ENCODE measurements at places on chromosomes 1 and 21. TPM values are rescaled to one million over a fixed set of nuclear protein-coding genes. Genes with fewer than 3 reads are reported as not detected.

Gene TPTE
- not detected for total RNA-seq

Gene NEGR1
- total RNA-seq: 0.24 TPM

Gene SPRR5
- total RNA-seq: not detected

Gene FCAMR
- total RNA-seq: not detected

Gene OR2T11
- total RNA-seq: not detected

Gene MUTYH
- total RNA-seq: 51.9 TPM

Gene ATF3
- 107 TPM for total RNA-seq

Gene KPRP
- total RNA-seq: not detected

Gene EVA1C
- total RNA-seq: 8.5 TPM

Gene SLC25A44
- 52.3 TPM for total RNA-seq

Gene KCNAB2
- total RNA-seq: 232 TPM

DNA sequence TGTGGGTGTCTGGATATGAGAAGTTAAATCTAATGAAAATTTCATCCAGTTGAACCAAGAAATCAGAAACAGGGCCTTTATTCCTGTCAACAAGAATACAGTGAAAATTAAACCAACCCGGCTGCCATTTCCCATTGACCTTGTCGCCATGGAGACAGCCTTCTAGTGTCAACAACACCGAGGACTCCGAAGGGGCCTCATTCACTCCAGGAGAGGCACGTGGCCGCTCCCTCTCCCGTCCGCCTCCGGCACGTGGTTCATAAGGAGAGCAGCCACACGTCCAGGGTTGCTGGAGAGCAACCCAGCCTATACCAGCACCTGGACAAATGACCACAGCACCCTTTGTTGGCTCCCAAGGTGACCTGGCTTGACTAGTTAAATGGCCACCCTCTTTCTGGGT is 120.3 kb upstream of the VAMP3 start:
- DNase-seq: no peak
- H3K27me3 ChIP-seq: no peaks in the 10 kb centered on the region
- no peaks in the 10 kb centered on the region for H3K4me1 ChIP-seq
- no peak overlapping the region for H3K4me3 ChIP-seq
- no peak overlapping the region for H3K27ac ChIP-seq
- H3K36me3 ChIP-seq: no peaks in the 10 kb centered on the region

DNA sequence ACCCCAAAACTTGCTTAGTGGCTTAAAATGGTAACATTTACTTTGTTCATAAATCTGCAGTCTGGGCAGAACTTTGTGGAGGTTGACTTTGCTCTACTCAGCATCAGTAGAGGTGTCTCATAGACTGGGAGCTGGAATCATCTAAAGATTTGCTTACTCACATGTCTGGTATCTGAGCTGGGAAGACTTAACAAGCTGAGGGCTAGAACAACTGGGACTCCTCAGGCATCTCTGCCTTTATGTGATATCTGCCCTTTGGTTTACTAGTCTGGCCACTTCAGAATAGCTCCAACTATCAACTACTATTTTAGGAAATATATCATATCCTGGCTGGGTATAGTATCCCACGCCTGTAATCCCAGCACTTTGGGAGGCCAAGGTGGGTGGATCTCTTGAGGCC is 82.5 kb downstream of the C4BPA start:
- H3K36me3 ChIP-seq: no peaks in the 10 kb centered on the region
- no peaks in the 10 kb centered on the region for H3K27me3 ChIP-seq
- H3K4me3 ChIP-seq: no peak overlapping the region
- no peaks in the 10 kb centered on the region for H3K4me1 ChIP-seq
- no peak overlapping the region for H3K27ac ChIP-seq
- DNase-seq: no peak

GRCh38 chr1:69109277-69109676 is 458.4 kb upstream of the LRRC7 start:
- H3K4me3 ChIP-seq: no peak overlapping the region
- no peaks in the 10 kb centered on the region for H3K4me1 ChIP-seq
- H3K36me3 ChIP-seq: no peaks in the 10 kb centered on the region

GRCh38 chr1:211695135-211695816 is 19.9 kb upstream of the NEK2 start:
- no peaks in the 10 kb centered on the region for H3K36me3 ChIP-seq
- no peak overlapping the region for H3K27ac ChIP-seq
- H3K4me1 ChIP-seq: peaks cover 22% of the 10 kb centered on the region
- H3K4me3 ChIP-seq: no peak overlapping the region
- no peaks in the 10 kb centered on the region for H3K27me3 ChIP-seq
- no peak for DNase-seq

DNA sequence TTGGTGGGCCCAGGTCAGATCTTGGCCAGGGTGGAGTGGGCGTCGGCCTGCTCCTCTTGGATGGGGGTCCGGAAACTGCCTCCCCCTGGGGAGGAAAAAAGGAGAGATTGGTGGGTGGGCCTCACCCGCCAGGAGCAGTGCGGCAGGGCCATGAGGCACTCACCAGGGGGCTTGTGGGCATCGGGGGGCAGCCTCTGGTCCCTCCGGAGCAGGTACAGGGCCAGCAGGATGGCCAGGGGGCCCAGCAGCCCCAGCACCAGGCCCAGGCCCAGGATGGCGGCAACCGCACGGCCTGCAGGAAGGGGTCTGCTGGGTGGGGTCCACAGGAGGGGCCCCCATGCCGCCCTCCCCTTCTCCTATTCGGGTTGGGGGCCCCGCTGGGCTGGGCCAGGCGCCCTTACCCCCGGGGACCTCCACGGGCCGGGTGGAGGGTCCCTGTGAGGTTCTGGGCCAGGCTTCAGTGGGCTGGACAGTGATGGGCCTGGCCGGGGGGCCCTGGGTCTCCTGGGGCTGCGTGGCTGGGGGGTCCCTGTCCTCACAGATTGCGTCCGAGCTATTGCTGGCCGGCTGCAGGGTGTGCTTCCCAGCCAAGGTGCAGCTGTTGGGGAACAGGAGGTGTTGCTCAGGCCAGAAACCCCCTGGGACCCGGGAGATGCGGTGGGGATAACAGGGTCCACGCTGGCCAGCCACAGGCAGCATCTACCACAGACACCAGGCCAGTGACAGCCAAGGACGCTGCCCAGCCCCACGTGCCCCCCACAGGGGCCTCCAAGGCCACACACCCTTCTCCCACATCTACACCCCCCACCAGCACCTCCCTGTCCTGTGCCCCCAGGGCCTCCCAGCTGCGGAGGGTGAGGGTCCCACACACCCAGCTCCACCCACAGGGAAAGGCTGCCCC is 2.2 kb downstream of the TNFRSF4 start:
- peaks cover 7% of the 10 kb centered on the region for H3K36me3 ChIP-seq
- H3K27ac ChIP-seq: peak overlapping the region; percentile 80
- no peaks in the 10 kb centered on the region for H3K27me3 ChIP-seq
- peak overlapping the region; percentile 79 for H3K4me3 ChIP-seq

GRCh38 chr1:228085287-228085951 is 2.9 kb downstream of the ARF1 start:
- H3K36me3 ChIP-seq: peaks cover 20% of the 10 kb centered on the region
- H3K27ac ChIP-seq: peak overlapping the region; percentile 97

DNA sequence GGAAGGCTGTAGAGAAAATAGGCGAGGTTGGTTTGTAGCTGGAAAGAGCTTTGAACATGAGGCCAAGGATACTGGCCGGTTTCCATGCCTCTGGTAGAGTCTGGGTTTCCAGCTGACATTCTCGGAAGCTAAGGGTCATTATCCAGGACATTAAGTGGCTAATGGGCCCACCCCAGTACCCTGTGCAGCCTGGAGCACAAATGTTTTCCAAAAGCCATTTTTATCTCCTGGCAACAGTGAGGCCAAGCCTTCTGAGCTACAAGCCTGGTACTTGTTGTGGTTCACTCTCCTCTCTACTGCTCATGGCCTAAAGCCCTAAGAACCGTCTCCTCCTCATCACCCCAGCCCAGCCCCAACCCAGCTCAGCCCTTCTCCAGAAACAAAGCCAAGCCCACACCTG is 122.9 kb downstream of the DMRTA2 start:
- no peaks in the 10 kb centered on the region for H3K4me1 ChIP-seq
- no peak for DNase-seq
- H3K27me3 ChIP-seq: no peaks in the 10 kb centered on the region
- no peak overlapping the region for H3K27ac ChIP-seq
- no peak overlapping the region for H3K4me3 ChIP-seq
- H3K36me3 ChIP-seq: no peaks in the 10 kb centered on the region

DNA sequence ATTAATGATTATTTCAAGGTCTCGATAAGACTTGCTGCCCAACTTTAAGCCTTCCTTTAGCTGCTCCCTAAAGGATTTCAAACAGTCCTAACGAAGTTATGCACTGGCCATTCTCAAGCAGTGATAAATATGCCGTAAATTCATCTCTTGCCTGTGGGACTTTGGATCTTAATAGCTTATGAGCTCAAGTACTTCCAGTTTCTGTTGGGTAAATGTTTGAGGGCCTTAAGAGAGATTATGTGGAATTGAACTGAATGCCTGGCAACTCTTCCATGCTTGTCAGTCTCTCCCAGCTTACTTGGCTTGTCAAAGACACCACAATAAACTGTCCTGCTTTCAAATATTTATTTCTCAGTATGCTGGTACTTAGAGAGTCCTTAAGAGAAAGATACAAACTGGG is 3.5 kb upstream of the OR10J4 start:
- H3K27ac ChIP-seq: no peak overlapping the region
- no peaks in the 10 kb centered on the region for H3K36me3 ChIP-seq
- no peak overlapping the region for H3K4me3 ChIP-seq
- no peak for DNase-seq
- H3K27me3 ChIP-seq: peaks cover 9% of the 10 kb centered on the region
- H3K4me1 ChIP-seq: no peaks in the 10 kb centered on the region

DNA sequence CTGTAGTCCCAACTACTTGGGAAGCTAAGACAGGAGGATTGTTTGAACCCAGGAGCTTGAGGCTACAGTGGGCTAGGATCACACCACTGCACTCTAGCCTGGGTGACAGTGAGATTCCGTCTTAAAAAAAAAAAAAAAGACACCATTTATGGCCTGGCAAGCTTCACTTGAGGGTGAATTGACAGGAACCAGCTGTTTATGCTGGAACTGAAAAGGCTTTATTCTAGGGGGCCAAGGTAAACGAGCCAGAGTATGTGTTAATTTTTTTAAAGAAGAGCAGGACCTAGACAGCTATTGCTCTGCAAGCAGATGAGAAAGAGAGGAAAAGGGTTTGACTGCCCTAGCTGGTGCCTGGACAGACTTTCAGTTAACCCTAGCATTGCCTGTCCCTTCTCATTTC is 37.0 kb downstream of the S100A6 start:
- H3K4me3 ChIP-seq: no peak overlapping the region
- no peak for DNase-seq
- H3K4me1 ChIP-seq: no peaks in the 10 kb centered on the region
- H3K27ac ChIP-seq: no peak overlapping the region
- no peaks in the 10 kb centered on the region for H3K36me3 ChIP-seq
- H3K27me3 ChIP-seq: peaks cover 25% of the 10 kb centered on the region

DNA sequence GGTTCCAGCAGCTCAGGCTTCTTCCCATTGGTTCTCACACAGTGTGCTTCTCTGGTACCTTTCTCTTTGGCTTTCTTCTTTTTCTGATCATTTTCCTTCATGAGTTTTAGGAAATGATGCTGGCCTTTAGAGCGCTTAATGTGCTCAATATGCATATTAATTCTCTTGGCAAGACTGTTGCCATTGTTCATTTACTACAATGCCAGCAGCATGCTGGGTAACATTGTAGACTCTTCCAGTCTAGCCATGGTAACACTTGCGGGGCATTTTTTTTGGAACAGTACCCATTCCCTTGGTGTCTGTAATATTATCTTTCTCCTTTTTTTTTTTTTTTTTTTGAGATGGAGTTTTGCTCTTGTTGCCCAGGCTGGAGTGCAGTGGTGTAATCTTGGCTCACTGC is 21.7 kb downstream of the UBE4B start:
- no peak for DNase-seq
- H3K27me3 ChIP-seq: no peaks in the 10 kb centered on the region

DNA sequence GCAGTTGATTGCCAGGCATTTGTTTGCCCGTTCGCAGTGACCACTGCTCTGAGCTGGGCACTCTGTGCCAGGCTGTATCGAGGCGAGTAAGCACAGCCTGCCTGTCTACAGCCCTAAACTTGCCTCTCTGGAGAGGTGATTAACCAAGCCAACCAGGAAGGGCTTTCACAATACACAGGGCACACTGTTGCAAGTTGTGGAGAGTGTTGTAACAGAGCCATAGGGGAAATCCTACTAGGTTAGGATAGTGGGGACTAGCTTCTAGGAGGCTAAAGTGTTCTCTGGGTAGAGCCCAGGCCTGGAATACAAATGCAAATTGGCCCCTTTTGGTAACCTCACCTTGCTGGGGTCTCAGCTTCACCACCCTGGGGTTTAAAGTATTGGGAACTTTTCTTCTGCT is 23.8 kb downstream of the PRDM2 start:
- peaks cover 50% of the 10 kb centered on the region for H3K4me1 ChIP-seq
- peaks cover 7% of the 10 kb centered on the region for H3K36me3 ChIP-seq
- DNase-seq: no peak
- H3K27ac ChIP-seq: no peak overlapping the region

- H3K36me3 ChIP-seq: no peaks in the 10 kb centered on the region
- no peak for DNase-seq
- H3K27ac ChIP-seq: no peak overlapping the region
- H3K27me3 ChIP-seq: no peaks in the 10 kb centered on the region
- no peaks in the 10 kb centered on the region for H3K4me1 ChIP-seq
Observed at GRCh38 chr1:55053265-55053954, 14.1 kb downstream of the PCSK9 start.

DNA sequence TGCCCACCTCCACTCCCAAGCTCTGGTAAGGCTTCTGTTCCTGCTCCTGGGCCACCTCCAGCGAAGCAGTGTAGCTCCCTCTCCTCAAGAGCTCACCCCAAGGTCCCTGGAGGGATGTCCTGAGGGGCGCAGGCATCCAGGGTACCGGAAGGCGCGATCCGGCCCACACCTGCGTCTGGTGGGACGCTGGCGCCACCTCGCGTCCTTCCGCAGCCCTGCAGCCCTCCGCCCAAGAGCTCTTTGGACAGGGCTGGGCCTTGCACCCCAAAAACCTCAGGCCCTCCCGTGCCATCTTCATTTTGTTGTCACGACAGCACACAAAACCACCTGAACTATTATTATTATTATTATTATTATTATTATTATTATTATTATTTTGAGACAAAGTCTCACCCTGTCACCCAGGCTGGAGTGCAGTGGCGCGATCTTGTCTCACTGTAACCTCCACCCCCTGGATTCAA is 49.2 kb upstream of the PAX7 start:
- H3K27ac ChIP-seq: no peak overlapping the region
- peaks cover 26% of the 10 kb centered on the region for H3K27me3 ChIP-seq
- no peaks in the 10 kb centered on the region for H3K36me3 ChIP-seq

DNA sequence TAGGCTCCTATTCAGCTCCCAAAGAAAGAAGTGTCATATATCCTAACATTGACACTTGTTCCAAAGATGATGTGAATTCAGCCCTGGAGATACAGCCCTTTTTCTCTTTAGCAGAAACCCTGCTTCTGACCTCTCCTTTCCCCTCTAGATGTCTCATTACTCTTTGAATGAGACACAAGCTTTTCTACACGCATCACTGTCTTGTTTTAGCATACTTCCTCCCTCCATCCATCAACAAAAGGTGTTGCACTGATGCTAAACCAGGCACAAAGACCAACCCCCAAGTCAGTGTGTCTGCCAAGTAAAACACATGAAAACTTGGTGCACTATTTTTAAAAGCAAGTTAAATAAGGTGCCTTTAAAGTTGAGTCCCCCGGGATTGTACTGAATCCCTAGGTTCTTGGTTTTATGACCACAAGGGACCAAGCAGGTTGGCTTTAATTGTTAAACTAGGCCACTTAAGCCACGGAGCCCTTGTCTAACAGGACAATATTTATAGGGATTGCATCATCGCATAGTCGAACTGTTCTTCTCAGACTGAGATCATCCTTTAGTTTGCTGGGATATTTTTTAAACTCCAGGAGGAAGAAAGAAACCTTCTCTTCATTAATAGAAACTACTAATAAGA is 101.0 kb upstream of the GUCA2B start:
- H3K36me3 ChIP-seq: peaks cover 2% of the 10 kb centered on the region
- H3K27me3 ChIP-seq: peaks cover 67% of the 10 kb centered on the region
- no peak for DNase-seq
- H3K27ac ChIP-seq: no peak overlapping the region
- no peak overlapping the region for H3K4me3 ChIP-seq
